Activated CD4-positive, alpha-beta T cell treated with anti-CD3 and anti-CD28 coated beads, Interleukin-2, amount 50 U/mL, for 1 hour (primary cell): ENCODE measurements at places on chromosomes 13 and 19.

GRCh38 chr19:3455960-3456601, 24.2 kb downstream of the SMIM24 start:
- no peak for DNase-seq

DNA sequence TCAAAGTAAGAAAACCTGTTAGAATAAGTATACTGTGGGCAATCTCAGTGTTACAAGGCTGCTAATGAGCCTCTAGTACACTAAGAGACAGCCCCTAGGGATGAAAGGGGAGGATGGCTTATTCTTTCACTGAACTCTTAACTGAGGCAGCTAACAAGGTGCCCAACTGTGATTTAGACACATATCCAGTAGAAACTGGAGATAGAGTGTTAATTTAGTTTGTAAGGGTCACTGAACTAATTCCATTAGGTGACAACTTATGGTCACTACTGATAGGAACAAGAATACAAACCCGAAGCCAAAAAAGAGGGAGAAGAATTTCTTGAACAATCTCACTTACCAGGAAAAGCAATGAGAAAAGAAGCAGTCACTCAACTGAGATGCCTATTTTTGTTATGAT, 1010.6 kb downstream of the PCDH9 start:
- no peak for DNase-seq

DNA sequence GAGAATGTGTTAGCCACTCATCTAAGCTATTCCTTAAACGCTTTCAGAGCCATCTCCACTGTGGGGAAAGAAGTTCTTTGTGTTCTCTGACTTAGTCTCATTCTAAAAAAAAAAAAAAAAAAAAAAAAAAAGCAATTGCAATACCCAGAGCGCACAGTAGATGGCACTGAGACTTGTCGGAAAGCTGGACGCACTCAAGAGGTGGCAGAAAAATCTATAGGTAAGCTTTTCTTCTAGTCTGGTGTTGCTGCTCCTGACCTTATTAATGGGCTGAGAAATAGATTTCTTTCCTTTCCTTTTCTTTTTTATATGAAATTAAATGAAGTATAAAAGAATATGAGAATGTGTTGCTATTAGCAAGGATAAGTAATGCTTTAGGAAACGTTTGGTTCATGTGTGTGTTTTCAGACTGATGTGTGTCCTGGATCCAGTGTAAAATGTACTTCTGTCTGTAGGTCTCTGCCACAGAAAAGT, 4.7 kb upstream of the GJB2 start:
- no peak for DNase-seq

- no peak for DNase-seq
Observed at GRCh38 chr13:110270507-110270906, 36.5 kb downstream of the COL4A1 start.

- DNase-seq: no peak
Observed at GRCh38 chr19:43464134-43464775, 1.2 kb downstream of the LYPD3 start.

DNA sequence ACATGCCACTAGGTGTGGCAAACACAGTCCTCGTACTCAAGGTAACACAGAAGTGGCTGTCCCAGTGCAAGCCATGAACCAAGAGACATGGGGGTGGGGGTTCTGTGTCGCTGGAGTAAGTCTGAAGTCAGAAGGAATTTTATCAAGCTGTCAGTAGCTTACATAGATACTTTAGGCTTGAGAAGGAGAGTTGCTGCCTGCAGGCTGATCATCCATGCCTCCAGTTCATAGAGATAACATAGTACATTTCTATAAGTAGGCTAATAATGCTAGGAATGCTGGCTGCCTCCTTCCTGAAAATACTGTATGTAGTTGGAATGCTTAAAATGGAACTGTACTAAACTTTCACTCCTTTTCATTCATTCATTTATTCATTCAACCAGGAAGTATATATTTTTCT, 70.1 kb downstream of the CAB39L start:
- DNase-seq: no peak

DNA sequence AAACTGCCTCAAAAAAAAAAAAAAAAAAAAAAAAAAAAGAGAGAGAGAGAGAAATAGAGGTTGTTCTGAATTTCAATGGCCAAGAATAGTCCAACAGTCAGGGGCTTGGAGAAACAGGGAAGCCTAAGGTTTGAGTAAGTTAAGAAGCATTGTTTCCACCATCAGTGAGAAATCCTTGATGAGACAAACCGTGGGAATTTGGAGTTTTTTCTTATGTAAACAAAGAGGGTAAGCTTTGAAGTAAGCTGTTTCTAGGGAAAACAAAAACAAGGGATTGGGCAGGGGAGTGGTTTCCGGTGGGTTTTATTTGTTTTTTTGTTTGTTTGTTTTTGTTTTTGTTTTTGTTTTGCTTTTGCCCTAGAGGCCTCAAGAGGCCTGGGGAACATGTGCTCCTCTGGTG, 11.2 kb upstream of the ERVV-1 start:
- no peak for DNase-seq

GRCh38 chr13:104584481-104584880, 1518.3 kb upstream of the SLC10A2 start:
- no peak for DNase-seq

DNA sequence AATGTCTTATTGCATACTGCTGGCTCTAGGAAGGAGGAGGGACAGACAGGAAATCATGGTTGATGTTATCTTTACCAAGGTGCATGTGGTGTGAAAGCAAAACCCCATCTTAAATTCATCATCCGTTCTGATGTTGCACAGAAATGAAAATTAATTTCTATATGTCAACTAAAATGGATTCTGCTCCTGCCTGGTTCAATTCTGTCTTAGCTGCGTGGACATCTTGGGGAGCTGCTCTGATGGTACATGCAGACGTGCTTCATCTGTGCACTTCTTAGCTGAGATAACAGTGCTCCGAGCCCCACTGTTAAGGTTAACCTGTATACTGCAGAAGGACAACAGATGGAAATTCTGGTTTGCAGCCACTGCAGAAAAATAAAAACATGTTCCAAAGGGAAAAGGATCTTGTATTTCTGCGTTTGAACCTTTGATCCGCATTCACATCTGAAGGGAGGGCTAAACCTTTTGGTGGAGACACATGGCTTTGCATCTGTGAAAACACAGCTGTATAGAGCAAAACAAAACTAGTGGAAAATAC, 155.6 kb downstream of the TM9SF2 start:
- DNase-seq: no peak

DNA sequence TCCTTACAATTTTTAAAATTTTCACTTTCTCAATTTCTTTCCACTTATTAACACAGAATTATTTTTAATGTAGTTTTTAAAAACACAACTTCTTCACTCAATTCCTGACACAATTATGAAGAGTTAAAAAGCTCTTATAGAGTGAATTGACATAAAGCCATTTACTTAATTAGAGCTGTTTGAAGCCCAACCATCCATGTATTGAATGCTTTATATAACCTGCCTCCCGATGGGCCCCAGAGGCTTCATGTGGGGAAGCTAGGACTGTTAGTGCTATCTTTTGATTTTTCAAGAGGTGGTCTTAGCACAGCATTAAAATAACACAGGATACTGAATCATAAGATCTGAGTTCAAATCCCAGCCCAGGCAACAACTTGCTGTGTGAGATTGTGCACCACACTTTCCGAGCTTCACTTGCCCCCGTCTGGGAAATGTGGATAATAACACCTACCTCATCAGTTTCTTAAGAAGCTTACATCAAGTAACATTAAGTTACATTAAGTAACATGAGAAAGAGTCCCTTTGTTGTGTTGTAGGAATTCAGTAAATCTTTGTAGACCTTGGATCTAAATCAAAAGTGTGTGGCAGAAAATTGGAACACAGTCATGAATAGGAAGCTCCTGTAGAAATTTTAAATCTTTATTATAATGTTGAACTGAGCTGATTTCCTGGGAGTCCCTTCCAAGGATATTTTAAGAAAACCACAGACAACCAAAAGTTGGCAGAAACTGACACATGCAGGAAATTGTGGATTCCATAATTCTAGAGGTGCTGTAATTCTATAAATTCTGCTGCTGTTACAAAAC, 5.5 kb upstream of the ENOX1 start:
- no peak for DNase-seq

- no peak for DNase-seq
Observed at GRCh38 chr19:46761418-46761831, 15.2 kb upstream of the STRN4 start.

DNA sequence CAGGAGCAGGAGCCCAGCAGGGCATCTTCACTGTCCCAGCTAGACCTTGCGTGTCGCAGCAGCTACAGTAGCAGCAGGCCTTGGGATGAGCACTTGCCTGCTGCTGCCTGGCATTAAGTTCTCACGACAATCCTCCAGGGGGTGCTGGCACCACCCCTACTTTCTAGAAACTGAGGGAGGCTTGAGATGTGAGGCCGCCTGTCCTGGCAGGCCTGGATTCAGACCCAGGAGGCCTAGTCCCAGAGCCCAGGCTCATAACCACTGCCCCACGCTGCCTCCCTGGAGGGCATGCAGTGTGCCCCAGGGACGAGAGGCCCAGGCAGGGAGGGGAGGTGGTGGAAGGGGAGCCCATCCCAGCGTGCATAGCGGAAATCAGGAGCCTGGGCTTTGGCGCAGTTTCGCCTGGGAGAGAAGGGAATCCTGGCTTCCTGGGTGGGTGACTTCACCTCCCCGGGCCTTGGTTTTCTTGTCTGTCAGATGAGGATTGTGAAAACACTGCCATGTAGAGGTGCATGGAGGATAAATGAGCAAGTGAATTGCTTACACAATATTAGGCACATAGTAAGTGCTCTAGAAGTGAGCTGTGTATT, 26.1 kb downstream of the PPP5C start:
- DNase-seq: no peak

DNA sequence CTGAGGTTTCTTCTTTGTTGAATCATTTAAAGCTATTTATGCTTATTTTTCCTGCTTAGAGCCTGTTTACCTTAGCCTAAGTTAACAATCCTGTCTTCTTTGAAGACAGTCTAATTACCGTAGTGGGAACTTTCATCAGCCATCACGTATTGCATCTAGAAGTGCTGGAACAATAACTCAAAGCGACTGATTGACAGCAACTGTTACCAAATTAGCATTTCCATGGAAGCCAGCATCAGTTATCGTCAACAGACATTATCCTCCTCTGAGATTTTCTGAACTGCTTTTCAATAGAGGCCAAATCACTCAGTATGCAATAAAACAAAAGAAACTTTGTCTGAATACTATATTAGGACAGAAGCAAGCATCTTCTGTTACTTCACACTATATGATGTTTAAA, 433.3 kb upstream of the SLITRK1 start:
- no peak for DNase-seq

GRCh38 chr13:113229791-113230190, 20.4 kb downstream of the CUL4A start:
- no peak for DNase-seq

GRCh38 chr13:37656247-37656940, 57.8 kb upstream of the POSTN start:
- no peak for DNase-seq

GRCh38 chr13:77528834-77529500, 6.5 kb upstream of the SCEL start:
- DNase-seq: no peak

GRCh38 chr13:54965881-54966280, 1937.3 kb downstream of the OLFM4 start:
- no peak for DNase-seq

- no peak for DNase-seq
Observed at GRCh38 chr13:78714717-78715116, 55.8 kb upstream of the OBI1 start.

GRCh38 chr19:7533281-7533885, 2.1 kb upstream of the PNPLA6 start:
- no peak for DNase-seq

DNA sequence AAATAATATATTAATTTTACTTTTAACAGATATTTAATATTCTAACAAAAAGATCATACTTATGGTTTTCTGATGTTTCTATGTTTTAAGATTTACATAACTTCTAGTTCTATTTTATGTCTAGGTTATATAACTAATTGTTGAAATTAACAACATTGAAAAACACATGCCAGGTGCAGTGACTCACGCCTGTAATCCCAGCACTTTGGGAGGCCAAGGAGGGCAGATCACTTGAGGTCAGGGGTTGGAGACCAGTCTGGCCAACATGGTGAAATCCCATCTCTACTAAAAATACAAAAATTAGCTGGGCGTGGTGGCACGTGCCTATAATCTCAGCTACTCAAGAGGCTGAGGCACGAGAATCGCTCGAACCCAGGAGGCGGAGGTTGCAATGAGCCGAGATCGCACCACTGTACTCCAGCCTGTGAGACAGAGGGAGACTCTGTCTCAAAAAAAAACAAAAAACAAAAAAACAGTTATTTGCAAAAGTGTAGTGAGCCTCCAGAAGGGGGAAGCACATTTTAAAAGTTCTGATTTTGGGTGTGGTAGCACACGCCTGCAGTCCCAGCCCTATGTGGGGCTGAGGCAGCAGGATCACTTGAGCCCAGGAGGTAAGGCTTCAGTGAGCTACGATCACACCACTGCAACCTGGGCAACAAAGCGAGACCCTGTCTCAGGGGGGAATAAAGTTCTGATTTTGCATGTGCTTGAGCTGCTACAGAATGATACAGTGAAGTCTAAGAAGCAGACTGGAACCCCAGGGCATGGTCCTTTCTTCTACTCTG, 18.7 kb downstream of the MIPEP start:
- no peak for DNase-seq

GRCh38 chr13:40692946-40693345, 26.5 kb upstream of the FOXO1 start:
- no peak for DNase-seq

- DNase-seq: no peak
Observed at GRCh38 chr13:99690426-99691174, 189.3 kb downstream of the TM9SF2 start.
